Urothelium cell line (cell line): ENCODE measurements at places on chromosomes 16 and 17.

DNA sequence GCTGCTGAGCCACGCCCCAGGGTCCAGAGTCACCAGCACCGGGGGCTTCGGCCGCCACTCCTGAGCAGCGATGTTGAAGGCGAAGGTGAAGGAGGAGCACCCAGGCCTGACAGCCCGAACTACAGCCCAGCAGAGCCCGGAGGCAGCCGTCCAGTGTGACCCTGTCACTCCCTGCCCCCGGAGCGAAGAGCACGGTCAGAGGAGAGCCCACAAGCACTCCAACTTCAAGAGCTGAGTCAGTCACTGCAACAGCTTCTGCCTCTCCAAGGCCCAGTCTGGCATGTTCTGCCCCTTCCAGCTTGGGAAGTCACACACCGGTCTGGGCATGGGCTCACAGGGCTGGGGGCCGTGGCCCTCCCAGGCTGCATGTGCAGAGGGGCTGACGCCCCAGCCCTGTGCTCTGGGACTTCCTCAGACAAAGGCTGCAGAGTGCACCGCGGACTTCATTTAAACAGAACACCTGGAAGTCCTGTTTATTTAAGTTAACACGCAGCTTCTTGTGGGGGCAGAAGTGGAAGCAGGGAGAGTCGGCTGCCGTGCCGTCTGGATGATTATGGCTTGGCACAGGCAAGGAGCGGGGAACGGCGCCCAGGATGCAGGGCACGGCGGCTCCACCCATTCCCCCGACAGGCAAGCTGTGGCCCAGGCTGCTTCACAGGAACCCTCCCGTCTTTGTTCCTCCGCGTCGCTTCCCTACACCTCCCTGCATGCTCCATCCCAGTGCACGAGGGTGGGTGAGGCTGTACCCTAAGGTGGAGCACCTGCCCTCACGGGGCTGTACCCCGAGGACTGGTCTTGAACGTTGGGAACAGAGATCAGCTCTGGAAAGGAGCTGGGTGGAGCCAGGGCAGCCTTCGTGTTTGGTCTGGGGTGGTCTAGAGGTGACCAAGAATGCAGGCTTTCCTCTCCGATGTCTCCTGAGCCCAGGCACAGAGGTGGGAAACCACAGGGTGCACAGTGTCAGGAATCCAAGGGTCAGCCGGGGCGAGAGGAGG lies 68.9 kb upstream of the METRNL start:
- no peak for DNase-seq

- DNase-seq, result no peak
Measured at GRCh38 chr17:78724999-78725398, 57.1 kb downstream of the CYTH1 start.

DNA sequence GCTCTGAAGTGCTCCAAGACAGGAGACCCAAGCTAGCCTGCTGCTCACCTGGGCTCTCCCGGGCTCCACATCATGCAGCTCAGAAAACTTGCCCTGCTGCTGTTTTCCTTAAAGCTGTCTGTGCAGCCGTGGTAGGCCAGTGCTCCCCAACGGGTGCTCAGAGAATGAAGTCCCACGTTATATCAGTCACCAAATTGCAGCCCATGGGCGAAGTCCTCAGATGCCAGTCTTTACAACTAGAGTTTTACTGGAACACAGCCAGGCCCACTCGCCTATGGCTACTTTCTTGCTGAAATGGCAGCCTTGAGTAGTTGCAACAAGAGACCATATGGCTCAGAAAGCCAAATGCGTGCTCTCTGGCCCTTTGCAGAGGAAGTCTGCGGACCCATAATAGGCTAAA lies 6.3 kb downstream of the CREBBP start:
- no peak for DNase-seq

DNA sequence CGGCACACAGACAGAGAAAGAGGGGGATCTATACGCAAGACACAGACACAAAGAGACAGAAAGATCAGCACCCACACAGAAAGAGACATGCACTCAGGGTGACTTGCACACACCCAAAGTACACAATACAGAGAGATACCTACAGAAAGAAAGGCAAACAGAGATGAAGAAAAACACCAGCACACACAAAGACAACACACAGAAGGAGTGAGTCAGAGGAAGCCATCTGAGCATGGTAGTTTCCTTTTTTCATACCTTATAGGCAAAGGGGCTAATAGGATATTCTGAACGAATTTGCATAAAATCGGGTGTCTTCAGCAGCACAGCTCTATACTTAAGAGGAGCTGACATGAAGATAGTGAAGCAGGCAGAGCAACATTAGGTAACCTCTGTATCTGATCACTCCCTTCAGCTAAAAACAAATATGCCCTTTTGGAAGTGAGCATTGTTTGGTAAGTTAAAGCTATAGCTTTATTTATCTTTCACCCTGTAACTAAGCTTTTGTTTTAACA lies 198.6 kb downstream of the AATF start:
- no peak for DNase-seq

DNA sequence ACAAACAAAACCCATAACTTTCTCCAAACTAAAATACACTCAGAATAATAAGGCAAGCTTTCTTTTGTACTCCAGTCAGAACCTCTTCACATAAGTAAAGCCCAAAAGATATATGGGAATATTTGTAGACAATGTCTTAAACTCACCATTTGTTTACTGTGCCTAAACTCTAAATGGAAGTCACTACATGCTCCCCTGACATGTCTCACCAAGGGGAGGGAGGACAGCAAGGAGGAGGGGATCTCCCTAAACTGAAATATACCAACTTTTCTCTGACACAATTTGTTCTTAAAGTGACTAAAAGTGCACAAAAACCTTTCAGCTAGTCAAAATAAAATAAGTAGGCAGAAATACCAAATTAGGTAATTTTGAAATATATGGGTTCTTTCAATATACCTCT lies 38.5 kb downstream of the GRB7 start:
- DNase-seq, result no peak

- DNase-seq, result no peak
Measured at GRCh38 chr16:50103764-50104163, 38.0 kb downstream of the HEATR3 start.

- peak; percentile 52 for DNase-seq
Measured at GRCh38 chr16:57185446-57185944, 344 bp downstream of the PSME3IP1 start.

- DNase-seq, result no peak
Measured at GRCh38 chr16:67137605-67138004, 13.2 kb downstream of the B3GNT9 start.

- no peak for DNase-seq
Measured at GRCh38 chr17:17911001-17911613, 61.1 kb downstream of the TOM1L2 start.

DNA sequence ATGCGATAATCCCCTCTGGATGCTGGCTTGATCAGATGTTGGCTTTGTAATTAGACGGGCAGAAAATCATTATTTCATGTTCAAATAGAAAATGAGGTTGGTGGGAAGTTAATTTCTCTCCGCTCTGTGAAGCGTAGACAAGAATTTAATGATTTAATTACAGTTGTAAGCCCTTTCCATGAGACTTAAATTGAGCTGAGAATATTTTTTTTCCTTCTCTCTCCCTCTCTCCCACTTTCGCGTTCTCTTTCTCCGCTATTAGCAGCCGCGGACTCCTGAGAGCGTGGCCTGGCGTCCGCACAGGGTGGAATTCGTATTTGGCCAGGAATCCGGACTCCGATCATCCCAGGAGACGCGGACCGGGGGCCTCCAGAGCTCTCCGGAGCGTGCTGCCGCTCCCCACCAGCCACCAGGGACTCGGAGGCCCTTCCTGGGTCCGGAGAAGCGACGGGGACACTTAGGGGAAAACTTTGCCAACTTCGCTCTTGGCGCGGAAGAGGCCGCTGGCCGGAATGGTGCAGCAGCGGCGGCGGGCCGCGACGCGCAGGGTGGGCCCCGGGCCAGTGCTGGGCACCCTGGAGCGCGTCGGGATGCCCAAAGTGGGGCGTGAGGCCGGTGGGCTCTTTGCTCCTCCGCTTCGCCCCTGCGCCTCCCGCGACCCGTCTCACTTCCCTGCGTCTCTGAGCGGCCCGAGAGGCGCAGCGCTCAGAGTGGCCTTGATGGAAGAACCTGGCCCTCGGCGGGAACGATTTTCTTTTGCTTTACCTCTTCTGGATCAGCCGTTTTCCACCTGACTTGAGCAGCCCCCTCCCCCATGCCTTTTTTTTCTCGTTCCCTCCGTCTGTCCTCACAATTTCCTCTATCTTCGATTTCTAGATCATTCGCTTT lies 3.6 kb upstream of the IRX3 start:
- DNase-seq, result no peak

DNA sequence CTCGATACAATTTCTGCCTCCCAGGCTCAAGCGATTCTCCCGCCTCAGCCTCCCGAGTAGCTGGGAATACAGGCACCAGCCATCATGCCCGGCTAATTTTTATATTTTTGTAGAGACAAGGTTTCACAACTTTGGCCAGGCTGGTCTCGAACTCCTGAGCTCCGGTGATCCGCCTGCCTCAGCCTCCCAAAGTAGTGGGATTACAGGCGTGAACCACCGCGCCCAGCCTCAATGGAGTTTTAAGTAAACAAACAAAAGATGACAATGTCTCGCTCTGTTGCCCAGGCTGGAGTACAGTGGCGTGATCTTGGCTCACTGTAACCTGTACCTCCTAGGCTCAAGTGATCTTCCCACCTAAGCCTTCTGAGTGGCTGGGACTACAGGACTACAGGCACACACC lies 52.6 kb upstream of the TRAP1 start:
- no peak for DNase-seq

DNA sequence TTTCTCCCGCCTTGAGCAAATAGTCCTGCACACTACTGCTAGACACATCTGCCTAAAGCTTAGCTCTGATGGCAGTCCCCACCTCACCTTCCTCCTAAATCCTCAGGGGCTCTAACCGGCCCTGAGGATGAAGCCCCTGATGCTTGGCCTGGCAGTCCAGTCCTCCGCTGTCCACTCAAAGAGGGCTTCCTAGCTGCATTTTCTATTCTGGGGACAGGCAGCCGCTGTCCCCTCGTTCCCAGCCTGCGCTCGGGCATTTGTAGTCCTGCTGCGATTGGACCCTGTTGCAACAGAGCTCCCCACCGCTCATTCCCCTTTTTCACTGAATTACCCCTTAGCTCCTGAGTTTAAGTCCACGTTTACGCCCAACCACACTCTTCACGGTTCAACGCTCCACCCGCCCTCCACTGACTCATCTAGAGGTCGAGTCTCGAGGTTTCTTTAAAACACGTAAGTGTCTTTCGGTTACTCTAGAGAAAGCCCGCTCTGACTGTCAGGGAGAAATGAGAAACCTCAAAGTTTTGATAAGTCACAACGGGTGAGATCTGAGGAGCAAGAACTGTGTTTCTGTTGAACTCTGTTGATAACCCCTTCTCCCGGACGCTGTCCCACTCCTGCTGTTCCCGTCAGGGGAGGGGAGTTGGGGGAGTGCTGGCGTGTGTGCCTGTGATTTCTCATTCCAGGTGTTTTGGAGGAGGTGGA lies 4.5 kb downstream of the CCR7 start:
- DNase-seq, result no peak

DNA sequence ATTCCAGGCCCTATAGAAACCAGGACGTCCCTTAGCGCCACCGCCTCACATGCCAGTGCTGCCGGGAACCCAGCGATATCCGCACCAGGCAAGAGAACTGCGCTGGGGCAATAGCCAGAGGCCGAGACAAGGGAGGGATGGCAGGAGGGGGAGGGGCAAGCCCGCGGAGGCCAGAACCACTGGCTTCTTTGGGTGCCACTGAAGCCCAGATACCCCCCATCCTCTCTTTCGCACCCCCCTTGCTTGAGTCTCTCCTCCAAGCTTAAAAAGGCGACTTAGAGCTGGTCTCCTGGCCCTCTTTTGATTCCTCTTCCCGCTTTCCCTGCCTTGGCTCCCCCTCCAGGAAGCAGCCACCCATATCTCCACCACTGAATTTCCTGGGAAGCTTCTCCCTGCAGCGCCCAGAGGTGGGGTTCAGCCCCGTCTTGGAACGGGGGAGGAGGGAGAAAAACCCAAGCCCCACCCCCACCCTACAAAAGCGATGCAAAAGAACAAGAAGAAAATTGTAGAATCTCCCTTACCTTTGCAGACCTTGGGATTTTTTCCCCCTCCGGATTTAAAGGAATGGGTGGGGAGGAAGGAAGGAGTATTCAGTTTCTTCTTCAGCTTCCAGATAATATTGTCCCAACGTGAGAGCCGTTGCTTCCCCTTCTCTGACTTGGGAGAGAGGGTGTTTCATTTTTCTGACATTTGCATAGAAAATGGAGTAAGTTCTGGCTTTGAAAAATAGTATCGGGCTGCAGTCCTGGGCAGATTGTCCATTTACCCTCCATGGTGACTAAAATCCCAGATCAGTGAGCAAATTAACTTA lies 622 bp downstream of the HOXB6 start:
- peak; percentile 79 for DNase-seq
